ENCODE measurements at places on chromosomes 7 and 10.

- H3K36me3 ChIP-seq, result no peaks in the 10 kb centered on the region
- H3K27me3 ChIP-seq, result peaks cover 4% of the 10 kb centered on the region
- no peak for DNase-seq
- H3K27ac ChIP-seq, result no peak overlapping the region
Measured at GRCh38 chr10:110820321-110820814, 51.4 kb upstream of the PDCD4 start.

- DNase-seq, result no peak
- H3K27me3 ChIP-seq, result no peaks in the 10 kb centered on the region
- no peaks in the 10 kb centered on the region for H3K4me1 ChIP-seq
- H3K36me3 ChIP-seq, result no peaks in the 10 kb centered on the region
- H3K27ac ChIP-seq, result no peak overlapping the region
Measured at GRCh38 chr10:91214911-91215310, 5.6 kb upstream of the PCGF5 start.

- peaks cover 2% of the 10 kb centered on the region for H3K36me3 ChIP-seq
- H3K27me3 ChIP-seq, result peaks cover 44% of the 10 kb centered on the region
- no peak for DNase-seq
- H3K27ac ChIP-seq, result no peak overlapping the region
Measured at GRCh38 chr10:69506834-69507713, 55.8 kb downstream of the TSPAN15 start.

DNA sequence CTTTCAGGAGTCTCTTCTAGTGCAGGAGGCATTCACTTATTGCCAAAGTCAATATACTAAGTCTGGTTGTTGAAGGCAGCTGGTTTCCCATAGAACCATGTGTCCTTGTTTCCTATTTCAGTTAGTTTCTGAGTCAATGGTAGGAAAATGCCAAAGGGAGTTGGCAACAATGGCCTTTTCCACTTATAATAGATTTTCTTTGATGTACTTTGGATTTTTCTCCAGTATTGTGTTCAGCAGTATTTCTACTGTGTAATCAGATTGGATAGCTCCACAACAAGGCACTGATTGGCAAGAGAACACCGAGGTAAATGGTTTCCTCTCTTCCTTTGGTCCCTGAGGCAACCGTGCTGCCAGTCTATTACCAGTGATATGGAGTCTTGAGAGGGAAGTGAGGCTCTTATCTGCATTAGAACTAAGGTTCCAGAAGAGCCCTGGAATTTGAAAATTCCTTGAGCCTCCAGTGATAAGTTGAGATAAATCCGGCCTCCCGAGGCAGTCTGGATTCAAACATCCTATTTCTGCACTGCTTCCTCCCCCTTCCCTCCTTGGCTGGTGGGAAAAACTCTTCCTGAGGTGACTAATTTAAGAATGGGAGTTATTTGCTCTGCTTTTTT, 7.9 kb upstream of the SEPTIN7 start:
- no peak overlapping the region for H3K4me3 ChIP-seq
- no peaks in the 10 kb centered on the region for H3K36me3 ChIP-seq
- DNase-seq, result peak; percentile 37
- no peak overlapping the region for H3K27ac ChIP-seq
- no peaks in the 10 kb centered on the region for H3K27me3 ChIP-seq
